Stimulated activated CD4-positive, alpha-beta T cell treated with anti-CD3 and anti-CD28 coated beads, Interleukin-2, amount 100 ng/mL, for 48 hours (primary cell): ENCODE measurements at places on chromosomes 3 and 15.

GRCh38 chr3:64977308-64978100, 289.7 kb upstream of the ADAMTS9 start:
- no peak for DNase-seq

DNA sequence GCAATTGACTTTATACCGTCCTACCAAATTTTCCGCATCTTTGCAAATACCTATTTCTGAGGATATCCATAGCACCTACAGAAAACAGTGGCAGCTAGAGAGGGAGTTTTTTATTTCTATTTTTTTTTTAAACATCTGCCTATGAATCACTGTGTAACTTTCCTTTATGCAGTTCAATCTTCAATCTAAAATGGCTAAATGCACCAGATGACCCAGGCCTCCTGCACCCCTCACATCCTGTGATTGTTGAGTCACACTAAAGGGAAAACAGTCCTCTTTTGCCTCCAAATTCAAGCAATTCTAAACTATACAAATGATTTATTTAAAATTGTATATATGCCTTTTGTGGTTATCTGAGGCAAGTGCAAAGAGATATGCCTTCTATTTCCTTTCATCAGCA, 20.1 kb upstream of the BCL6 start:
- no peak for DNase-seq

- no peak for DNase-seq
Observed at GRCh38 chr3:194756791-194757325, 71.2 kb downstream of the FAM43A start.

GRCh38 chr3:32951410-32951811, at the start of gene CCR4:
Gene CCR4, plus strand, starts transcription at chr3:32951644. Its CDS starts 1,779 bp downstream, at chr3:32953423.
- no peak for DNase-seq

GRCh38 chr3:140224307-140224706, 289.3 kb downstream of the CLSTN2 start:
- no peak for DNase-seq
